HCT116 (cell line): ENCODE measurements at places on chromosomes 13 and 19. TPM values are rescaled to one million over a fixed set of nuclear protein-coding genes. Genes with fewer than 3 reads are reported as not detected.
A peak's percentile ranks its signal among the peaks of the same experiment; 100 is the strongest.

DNA sequence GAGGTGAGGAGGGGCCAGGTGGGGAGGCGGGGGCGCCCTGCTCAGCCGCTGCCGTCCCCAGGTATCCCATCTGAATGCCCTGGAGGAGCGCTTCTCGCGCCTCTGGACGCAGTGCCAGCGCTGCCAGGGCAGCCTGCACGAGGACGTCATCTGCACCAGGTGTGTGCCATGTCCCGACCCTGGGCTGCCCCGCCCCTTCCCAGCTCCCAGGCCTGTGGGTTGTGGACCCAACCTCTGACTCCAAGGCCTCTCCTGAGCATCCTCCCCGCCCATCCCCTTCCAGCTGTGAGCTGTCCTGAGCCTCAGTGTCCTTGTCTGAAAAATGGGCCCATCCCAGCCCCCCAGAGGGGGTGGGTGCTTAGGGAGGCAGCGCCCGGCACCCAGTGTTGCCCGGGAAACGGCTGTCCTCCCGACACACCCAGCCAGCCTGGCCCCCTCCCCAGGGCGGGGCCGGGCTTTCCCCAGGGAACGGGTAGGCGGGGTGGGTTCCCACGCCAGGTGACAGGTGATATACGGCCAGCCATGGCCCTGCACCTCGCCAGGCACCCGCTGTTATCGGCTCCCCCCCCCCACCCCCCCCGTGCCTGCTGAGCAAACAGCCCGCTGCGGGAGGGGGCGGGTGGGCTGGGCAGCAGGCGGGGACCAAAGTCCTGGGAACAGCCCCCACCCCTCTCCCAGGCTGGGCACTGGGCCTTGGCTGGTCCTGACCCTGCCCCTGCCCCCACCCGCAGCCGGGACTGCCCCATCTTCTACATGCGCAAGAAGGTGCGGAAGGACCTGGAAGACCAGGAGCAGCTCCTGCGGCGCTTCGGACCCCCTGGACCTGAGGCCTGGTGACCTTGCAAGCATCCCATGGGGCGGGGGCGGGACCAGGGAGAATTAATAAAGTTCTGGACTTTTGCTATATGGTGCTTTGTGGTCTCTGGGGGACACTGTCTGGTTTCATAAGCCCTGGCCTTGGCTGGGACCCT is 1.3 kb upstream of the SPIB start:
- no peak for DNase-seq
- H3K36me3 ChIP-seq = no peaks in the 10 kb centered on the region
- H3K27ac ChIP-seq = no peak overlapping the region
- no peaks in the 10 kb centered on the region for H3K27me3 ChIP-seq
- no peaks in the 10 kb centered on the region for H3K4me1 ChIP-seq
- no peak overlapping the region for H3K4me3 ChIP-seq

DNA sequence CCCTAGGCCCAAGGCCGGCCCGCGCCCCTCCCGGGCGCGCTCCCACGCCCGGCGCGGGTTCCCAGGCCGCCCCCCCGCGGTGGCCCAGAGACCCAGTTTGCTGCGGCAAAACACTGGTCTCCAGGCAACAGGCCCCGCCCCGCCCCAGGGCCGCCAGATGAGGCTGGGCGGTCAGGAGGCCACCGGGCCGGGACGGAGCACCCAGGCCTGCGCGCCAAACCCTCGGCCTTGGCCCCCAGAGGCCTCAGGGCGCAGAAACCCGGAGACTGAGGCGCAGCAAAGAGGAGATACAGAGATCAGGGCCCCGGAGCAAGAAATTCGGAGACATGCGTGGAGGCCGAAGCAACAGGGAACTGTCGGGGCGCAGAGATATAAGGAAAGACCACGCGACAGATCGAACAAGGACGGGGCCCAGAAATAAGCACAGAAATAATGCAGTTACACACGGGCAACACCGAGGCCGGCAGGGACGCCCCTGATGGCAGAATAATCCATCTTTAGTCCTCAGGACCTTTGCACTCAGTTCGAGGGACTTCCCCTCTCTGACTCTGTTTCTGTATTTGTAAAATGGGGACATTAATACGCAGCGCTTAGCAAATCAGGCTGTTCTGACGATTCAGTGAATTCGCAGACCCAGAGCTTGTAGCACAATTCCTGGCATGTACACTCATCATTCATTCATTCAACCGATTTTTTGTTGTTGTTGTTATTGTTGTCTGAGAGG is 20.8 kb upstream of the ERCC1 start:
- peaks cover 42% of the 10 kb centered on the region for H3K4me1 ChIP-seq
- H3K36me3 ChIP-seq = no peaks in the 10 kb centered on the region
- DNase-seq = no peak
- H3K4me3 ChIP-seq = peak overlapping the region; percentile 48; the same call in 1 of the 2 replicates

DNA sequence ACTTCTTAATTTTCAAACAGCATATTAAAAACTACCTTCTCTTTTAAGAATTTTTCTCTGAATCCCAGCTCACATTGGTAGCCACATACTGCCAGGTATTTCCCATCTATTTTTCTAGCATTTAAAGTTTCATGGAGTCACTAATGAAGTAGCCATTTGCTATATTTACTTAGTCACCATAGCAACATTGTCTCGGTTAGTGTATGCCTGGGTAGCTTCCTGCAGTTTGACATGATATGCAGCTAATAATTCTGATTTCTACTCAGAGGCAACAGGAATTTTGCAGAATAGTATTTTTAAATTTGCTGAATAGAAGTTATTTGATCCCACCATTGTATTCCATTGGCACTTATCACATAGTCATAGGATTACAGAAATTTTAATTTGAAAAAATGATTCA is 30.9 kb upstream of the KCTD4 start:
- no peak for DNase-seq
- no peak overlapping the region for H3K4me3 ChIP-seq
- H3K27me3 ChIP-seq = no peaks in the 10 kb centered on the region

DNA sequence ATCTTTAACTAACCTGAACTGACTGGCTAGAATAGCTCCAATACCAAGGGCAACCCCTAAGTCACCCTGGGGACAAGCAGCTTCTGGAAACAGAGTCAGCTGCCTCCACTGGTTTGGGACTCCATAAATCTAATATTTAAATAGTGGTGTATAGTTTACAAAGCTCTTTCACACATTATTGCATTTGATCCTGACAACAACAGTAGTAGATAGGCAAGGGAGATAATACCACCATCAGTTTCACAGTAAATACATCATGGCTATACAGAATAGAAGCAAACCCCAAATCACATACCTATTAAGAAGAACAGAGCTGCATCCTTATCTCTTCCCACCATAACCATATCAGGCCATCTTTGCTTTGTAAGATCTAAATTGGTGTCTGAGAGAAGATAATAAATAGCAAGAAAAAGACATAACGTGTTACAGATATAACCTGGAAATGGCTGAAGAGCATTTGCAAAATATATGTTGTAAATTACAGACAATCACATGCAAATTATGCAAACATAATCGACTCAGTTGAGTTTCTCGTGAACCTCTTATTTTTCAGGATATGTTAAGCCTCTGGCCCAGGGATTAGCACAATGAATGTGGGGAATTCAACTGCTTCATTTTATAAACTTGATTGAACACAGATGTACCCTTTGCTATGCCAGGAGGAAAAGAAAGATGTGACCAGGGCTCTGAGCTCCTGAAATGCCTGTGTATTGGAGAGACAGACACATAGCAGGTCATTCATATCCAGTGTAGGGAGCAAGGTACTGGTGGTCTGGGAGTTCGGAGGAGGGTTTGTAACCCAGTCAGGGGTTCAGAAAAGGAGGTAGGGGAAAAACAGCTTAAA is 142.5 kb downstream of the SLC7A1 start:
- peaks cover 6% of the 10 kb centered on the region; the same call in 1 of the 2 replicates for H3K27me3 ChIP-seq
- peaks cover 10% of the 10 kb centered on the region for H3K4me1 ChIP-seq
- H3K36me3 ChIP-seq = no peaks in the 10 kb centered on the region
- no peak overlapping the region for H3K4me3 ChIP-seq
- DNase-seq = no peak

GRCh38 chr13:27170516-27171243 is 931 bp downstream of the USP12 start:
- H3K36me3 ChIP-seq = no peaks in the 10 kb centered on the region
- DNase-seq = peak; percentile 8
- peak overlapping the region; percentile 66 for H3K27ac ChIP-seq
- peaks cover 36% of the 10 kb centered on the region for H3K4me1 ChIP-seq
- no peaks in the 10 kb centered on the region for H3K27me3 ChIP-seq

DNA sequence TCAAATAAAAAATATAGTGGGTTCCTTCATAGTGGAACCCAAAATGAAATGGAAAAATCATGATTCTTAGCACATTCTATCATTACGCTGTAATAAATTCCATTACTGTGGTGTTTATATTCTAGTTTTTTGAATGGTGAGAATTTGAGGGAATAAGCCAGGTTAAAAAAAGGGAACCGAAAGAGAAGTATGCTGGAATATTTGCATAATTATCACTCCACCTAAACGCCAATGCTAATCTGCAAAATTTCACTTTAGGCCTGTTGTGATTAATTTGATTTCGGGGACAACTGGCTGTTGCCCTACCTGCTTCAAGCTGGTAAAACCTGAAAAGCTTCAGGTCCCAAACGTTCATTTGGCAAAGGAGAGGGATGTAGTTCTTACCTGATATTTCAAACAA is 32.1 kb upstream of the SCEL start:
- peaks cover 20% of the 10 kb centered on the region; the same call in 1 of the 2 replicates for H3K27me3 ChIP-seq
- no peak for DNase-seq
- no peak overlapping the region for H3K4me3 ChIP-seq
- H3K36me3 ChIP-seq = no peaks in the 10 kb centered on the region

GRCh38 chr19:49042177-49042576 is 1.5 kb upstream of the CGB5 start:
- H3K27ac ChIP-seq = peak overlapping the region; percentile 31
- H3K4me1 ChIP-seq = peaks cover 25% of the 10 kb centered on the region
- H3K36me3 ChIP-seq = no peaks in the 10 kb centered on the region
- no peaks in the 10 kb centered on the region for H3K27me3 ChIP-seq
- no peak overlapping the region for H3K4me3 ChIP-seq

GRCh38 chr19:51022526-51022925 is 3.0 kb upstream of the KLK10 start:
- H3K36me3 ChIP-seq = no peaks in the 10 kb centered on the region
- no peak overlapping the region for H3K27ac ChIP-seq
- no peak for DNase-seq
- no peaks in the 10 kb centered on the region for H3K27me3 ChIP-seq
- H3K4me3 ChIP-seq = no peak overlapping the region

- no peak overlapping the region for H3K4me3 ChIP-seq
- no peaks in the 10 kb centered on the region for H3K36me3 ChIP-seq
- no peaks in the 10 kb centered on the region for H3K4me1 ChIP-seq
- no peak for DNase-seq
- no peak overlapping the region for H3K27ac ChIP-seq
Measured at GRCh38 chr13:50850445-50850844, 7.0 kb upstream of the DLEU7 start.

GRCh38 chr19:50050406-50051227 is 24.8 kb downstream of the ZNF473 start:
- DNase-seq = no peak
- no peak overlapping the region for H3K27ac ChIP-seq
- H3K36me3 ChIP-seq = peaks cover 4% of the 10 kb centered on the region; the same call in 1 of the 2 replicates

DNA sequence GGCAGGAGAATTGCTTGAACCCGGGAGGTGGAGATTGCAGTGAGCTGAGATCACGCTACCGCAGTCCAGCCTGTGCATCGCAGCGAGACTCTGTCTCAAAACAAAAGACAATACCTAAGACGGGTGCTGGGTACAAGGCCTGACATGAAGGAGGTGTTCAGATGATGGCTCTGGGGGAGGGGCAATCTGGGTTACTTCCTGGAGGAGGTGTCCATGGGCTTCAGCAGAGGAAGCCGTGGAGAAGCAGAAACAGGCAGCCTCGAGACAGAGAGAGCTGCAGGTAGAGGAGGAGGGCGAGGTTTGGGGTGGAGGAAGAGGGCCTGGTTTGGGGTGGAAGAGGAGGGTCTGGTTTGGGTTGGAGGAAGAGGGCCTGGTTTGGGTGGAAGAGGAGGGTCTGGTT is 3.6 kb downstream of the MISP start:
- DNase-seq = no peak
- H3K27me3 ChIP-seq = no peaks in the 10 kb centered on the region
- H3K4me3 ChIP-seq = no peak overlapping the region
- no peaks in the 10 kb centered on the region; the same call in 1 of the 2 replicates for H3K36me3 ChIP-seq

GRCh38 chr19:54002495-54003315 is 11.3 kb downstream of the CACNG6 start:
- H3K4me1 ChIP-seq = no peaks in the 10 kb centered on the region
- no peak overlapping the region for H3K27ac ChIP-seq
- H3K36me3 ChIP-seq = no peaks in the 10 kb centered on the region
- H3K27me3 ChIP-seq = no peaks in the 10 kb centered on the region
- no peak for DNase-seq

DNA sequence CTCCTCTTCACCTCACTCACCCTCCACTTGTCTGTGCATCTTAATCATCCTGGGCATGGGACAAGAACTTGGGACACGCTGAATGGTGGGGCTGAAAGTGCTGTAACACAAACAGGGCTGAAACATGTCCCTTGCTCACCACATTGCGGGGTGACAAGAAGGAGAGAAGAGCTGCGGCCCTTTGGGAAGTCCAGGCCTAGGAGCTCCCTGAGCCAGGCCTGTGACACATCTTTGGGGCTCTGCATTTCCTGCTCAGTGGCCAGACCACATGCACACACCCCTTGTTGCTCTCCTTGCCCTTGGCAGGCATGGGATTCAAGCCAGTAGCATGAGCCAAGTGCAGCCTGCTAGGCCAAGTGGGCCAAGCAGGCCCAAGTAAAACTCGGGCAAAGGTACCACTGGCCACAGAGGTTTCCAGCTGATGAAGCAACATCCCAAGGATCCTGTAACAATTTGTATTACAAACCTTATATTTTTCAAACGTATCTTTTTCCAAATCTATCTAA is 1384.3 kb upstream of the PCDH20 start:
- no peaks in the 10 kb centered on the region for H3K36me3 ChIP-seq
- H3K4me3 ChIP-seq = no peak overlapping the region
- no peaks in the 10 kb centered on the region for H3K4me1 ChIP-seq
- H3K27ac ChIP-seq = no peak overlapping the region
- H3K27me3 ChIP-seq = no peaks in the 10 kb centered on the region

SOHLH2 gene
- not detected for total RNA-seq
